ENCODE measurements at places on chromosomes 12 and 14.

- DNase-seq = no peak
Observed at GRCh38 chr12:11832093-11832492, 182.6 kb downstream of the ETV6 start.

- DNase-seq = no peak
Observed at GRCh38 chr12:101854747-101855146, 22.6 kb upstream of the DRAM1 start.

GRCh38 chr14:100695423-100695738, 31.3 kb upstream of the DLK1 start:
- DNase-seq = no peak

DNA sequence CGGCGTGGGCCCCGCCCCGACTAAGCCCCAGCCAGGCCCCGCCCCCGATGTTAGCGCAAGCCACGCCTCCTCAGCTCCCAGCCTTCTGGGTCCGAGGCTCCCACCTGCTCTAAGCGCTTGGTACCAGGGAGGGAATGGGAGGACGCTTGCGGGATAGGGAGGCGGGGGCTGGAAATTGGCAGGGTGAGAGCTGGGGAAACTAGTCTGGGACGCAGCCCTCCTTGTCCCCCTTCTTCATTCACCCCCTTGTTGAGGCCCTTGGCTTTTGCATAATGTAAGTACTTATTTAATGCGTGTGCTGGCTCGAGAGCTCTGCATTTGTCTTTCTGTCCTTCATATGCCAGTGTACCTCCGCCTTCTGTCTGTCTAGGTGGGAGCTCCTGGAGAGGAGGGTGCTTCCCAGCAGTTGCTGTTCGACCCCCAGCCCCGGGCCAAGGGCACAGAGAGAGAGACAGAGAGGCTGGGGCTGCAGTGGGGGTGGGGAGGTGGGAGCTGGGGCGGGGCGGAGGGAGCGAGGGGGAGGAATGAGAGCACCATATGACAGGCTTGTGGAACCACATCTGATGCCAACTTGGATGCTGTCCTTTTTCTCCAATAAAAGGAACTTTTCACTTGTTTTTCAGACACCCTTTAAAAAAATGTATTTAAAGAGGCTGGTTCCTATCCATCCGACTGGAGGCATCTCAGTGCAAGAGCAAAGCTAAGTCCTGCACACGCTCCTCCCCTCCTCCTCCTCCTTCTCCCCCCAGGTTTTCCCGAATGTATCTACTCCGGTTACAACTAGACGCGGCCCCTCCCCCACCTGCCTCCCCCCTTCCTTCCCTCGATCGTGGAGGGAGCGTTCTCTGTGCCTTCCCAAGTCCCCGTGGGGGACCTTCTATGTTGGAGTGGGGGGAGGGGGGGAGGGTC, 25.6 kb upstream of the MAP1LC3B2 start:
- peak; percentile 93 for DNase-seq

GRCh38 chr12:127205781-127206555, 1061.0 kb upstream of the TMEM132C start:
- no peak for DNase-seq

- no peak for DNase-seq
Observed at GRCh38 chr12:111089616-111090015, 169.2 kb upstream of the MYL2 start.

- DNase-seq = no peak
Observed at GRCh38 chr14:76203086-76204001, 51.6 kb downstream of the GPATCH2L start.

DNA sequence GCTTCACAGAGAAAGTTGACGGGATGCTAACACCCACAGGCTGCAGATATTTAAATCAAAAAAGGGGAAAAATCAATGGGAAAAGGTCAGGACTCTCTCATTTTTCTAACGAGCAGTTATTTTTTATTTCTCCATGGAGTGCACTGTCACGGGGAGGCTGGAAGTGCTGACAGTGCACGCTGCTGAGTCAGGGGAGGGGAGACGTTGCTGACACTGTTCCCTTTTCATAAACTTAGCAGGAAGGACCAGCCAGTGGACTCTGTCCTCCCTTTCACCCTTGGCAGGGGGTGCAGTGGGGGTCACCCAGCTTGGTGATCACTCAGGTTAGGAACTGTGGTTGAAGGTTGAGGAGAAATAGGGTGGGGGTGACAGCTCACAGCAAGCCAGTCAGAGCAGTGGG, 65.6 kb upstream of the FUT8 start:
- no peak for DNase-seq

DNA sequence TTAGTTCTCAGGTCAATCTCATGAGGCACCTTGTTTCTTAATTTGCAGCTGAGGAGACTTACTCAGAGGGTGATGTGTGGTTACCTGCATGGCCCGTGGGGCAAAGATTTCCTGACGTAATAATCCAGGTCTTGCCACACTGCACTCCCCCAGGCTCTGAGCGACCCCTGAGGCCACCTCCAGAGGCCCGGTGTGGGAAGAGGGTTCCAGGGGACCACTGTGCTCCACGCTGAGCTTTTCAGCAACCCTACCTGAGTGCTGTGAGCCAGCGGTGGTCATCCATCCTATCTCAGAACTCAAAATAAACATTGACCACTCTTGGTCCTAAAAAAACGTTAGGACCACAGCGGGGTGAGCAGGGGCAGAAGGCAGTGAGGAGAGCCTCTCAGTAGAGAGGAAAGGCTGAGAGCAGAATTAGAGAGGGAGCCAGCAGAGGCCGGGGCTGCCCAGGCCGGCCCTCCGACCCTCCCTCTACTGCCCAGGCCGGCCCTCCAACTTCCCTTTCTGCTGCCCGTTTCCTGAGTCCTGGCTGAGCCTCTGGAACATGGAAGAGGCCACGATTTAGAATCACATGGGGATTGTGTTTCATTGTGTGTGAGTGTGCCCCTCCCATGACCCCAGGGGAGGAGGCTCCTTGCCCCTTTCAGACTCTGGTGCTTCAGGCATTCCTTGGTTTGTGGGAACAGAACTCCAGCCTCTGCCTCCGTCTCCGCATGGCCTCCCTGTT, 188.2 kb upstream of the DIO3 start:
- no peak for DNase-seq

GRCh38 chr14:49999146-49999761, 106.4 kb downstream of the ARF6 start:
- no peak for DNase-seq

DNA sequence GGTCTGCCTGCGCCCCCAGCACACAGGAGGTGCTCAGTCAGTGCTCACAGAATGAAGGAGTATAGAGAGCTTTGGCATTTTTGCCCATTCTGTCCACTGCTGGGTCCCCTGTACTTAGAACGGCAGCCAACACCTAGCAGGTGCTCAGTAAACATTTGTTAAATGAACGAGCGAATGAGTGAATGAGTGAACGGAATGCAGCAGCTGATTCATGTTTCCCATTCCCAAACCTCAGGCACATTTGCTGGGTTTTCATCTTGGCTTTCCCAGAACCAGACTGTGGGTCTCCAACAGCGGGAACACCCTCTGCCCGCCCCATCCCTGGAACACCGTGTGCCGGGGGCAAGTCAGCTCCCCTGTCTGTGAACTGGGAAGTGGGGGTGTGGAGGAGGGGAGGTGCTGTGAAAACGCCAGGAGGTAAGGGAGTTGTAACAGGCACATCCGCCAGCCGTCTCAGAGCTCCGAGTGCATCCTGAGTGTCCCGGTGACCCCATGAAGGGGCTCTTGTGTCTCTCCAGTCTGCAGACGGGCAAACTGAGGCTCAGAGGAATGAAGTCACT, 47.3 kb downstream of the SCARB1 start:
- no peak for DNase-seq

DNA sequence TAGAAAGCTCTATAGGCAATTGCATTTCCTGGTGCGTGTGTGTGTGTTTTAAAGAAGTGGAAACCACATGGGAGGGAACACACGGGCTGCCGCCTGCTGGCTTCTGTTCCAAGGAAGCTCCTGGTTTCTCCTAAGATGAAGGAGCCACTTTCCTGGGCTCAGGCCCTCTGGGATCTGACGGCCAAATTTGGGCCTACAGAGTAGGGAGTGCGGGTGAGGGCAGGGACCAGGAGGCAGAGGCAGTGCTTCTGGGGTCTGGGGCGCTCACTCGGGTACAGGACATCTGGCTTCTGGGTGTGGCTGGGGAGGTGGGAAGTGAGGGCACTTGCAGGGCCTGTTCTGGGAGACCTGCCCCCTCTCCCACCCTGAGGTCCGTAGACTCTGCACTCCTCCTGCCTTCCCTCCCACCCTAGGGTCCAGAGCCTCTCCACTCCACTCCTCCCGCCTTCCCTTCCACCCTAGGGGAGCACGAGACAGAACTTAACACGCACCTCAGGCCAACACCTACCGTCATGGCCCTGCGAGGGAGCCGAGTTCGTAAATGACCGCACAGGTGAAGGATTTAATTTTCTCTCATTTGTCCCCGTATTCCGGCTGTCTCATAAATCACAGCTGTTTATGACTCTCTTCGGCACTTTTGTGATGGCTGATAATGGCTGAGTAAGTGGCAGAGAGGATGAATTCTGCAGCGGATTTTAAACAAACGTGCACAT, 127.7 kb downstream of the KIF26A start:
- no peak for DNase-seq

GRCh38 chr14:105087308-105087962, 22.2 kb upstream of the GPR132 start:
- no peak for DNase-seq

DNA sequence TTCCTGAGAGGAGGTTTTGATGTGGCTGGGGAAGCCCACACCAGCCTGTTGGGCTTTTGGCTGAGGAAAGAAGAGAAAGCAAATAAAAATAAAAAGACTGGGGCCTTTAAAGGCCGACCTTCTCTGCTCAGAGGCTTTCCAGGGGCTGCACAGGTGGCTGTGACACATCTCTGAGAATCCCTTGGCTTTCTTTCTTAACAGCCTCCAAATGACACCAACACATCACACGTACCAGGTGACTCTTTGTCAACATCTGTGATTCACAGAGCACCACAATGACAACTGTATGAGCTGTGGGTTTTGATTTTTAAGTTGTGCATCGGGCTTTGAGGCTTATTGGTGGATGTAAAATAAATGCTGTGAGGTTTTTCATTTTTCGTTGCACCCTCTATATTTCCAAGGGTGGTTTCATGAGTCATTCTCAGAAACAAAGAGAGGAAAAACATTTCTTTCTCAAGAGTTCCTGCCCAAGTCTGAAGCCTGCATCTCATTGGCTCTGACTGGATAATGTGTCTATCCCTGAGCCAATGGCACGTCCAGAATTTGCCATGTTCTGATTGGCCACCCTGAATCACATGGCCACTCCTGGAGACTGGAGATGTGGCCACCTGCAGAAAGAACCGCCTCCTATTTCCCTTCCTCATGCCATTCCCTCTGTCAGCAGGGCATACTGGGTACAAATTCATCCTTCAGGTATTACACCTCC, 349.0 kb downstream of the GLT1D1 start:
- DNase-seq = no peak

DNA sequence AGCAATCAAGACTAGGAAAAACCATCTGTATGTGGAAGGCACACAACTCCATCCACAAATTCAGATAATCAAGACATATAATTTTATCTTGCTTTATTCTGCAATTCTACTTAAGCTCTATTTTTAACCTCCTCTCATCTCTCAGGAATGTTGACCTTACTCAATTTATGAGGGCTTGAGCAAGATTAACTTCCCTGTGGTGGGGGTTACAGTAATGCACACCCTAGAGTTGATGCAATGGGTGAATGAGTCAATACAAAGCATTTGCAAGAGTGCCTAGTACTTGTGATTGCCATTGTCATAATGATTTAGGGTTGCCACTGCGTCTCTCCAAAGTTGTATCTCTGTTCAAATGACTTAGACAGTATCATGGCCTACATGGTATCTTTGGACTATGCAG, 1598.4 kb upstream of the TMEM132C start:
- DNase-seq = no peak

DNA sequence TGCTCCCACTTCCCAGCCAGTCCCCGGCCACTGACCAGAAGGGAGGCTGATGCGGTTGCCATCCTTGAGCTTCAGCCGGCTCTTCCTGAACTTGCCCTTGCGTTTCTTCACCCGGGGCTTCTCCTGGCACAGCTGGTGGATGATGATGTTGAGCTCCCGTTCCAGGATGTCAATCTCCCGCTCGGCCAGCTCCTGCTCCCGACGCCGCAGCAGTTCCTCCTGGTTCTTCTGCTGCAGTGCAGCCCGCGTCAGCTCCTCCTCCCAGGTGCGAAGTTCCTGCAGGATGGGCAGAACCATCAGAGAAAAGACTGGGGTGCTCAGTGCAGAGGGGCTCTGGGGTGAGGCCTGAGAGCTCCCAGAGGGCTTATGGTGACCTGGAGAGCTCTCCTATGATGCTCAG, 67.0 kb downstream of the MAP3K9 start:
- no peak for DNase-seq

- peak; percentile 10 for DNase-seq
Observed at GRCh38 chr12:100574187-100575074, 947 bp downstream of the GAS2L3 start.

- no peak for DNase-seq
Observed at GRCh38 chr14:95313707-95314106, 6.0 kb downstream of the CLMN start.

DNA sequence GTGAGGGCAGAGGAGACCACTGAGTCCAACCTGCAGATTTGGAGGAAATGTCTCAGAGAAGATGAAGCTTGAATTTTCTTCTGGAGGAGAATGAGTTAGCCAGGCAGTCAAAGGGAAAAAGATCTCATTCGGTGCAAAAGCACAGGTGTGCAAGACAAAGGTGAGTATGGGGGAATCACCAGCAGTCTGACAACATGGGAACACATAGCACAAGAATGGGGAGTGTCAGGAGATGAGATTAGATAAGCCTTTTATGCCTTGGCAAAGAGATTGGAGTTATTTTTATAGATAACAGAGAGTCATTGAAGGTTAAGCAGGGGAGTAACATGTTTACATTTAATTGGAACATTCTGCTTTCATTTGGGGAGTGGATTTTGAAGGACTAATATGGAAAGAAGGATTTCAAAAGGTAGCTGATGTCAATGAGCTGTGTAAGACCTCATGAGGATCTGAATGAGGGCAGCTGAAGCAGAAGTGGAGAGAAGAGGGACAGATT, 171.3 kb upstream of the NTF3 start:
- no peak for DNase-seq

GRCh38 chr12:47207829-47208248, 128.1 kb upstream of the AMIGO2 start:
- no peak for DNase-seq

- DNase-seq = no peak
Observed at GRCh38 chr12:115799610-115800009, 477.9 kb downstream of the MED13L start.

- peak; percentile 81 for DNase-seq
Observed at GRCh38 chr14:33950320-33951182, at the start of gene EGLN3. Gene EGLN3, minus strand, starts transcription at chr14:33951074. Its CDS starts 322 bp downstream, at chr14:33950752.

- no peak for DNase-seq
Observed at GRCh38 chr14:92551044-92551841, 37.7 kb downstream of the RIN3 start.

DNA sequence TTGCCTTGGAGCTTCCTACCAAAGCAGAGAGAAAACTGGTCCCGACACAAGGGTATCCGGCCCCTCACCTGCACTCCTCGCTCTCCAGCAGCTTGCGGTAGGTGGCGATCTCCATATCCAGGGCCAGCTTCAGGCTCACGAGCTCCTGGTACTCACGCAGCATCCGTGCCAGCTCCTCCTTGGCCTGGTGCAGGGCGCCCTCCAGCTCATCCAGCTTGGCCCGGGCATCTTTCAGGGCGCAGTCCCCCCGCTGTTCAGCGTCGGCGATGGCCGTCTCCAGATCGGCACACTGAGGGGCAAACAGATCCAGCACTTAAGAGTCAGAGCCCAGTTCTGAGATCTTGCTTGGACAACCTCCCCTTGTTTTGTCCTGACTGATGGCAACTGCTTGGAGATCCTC, 13.7 kb downstream of the KRT72 start:
- DNase-seq = no peak
